ENCODE measurements at places on chromosomes 7 and 10.

DNA sequence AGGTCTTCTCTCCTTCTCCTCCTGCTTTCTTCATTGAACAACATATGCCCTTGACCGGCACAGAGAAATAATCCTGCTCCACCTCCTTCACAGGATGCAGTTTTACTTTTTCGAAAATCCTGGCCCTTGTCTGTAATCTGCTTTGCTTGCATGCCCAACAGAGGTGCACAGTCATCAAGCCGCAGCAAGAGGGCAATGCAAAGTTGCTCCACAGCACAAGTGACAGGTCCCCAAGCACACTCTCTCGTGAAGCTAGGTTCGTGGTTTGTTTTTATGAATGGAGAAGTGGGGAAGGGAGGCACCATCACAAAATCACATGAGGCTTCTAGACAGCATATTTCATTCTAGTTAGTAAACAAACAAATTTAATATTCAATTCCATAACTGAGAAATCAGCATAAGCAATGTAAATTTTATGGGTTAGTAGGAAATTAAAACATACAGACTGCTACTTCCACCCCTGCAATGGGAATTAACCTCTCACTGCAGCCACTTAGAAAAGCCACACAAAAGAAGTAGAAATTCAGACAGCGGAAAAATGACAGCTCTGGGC is 178.8 kb downstream of the TPK1 start:
- DNase-seq: no peak

DNA sequence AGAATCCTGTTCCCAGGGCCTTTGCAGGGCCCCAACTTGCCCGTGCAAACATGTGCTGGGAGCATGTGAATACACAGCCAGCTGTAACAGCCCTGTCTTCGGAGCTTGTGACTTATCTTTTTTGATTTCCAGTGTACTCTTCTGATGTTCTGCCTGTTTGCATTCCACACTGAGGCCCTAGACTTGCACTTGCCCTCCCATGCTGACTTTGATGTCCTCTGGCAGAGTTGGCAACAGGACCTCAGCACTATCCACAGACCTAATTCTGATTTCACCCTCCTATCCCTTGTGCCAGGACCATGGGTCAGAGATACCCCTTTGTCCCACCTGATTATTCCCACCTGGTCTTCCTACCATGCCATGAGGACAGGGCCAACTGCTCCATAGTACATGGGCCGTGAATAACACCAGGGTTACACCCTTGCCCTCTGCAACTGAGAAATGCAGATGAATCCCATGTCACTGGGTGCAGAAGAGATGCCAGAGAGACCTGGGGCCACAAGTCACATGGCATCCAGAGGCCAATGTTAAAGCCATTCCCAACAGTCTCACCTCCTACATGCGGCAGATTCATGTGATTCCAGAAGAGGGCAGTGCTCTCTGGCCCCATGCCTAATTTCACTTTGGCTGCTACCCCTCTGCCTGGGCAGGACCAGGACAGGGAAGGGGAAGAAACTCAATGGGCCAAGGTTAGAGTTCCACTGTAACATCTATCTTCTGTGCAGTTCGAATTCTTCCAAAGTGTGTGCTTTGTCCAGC is 43.0 kb downstream of the SCRN1 start:
- no peak for DNase-seq

GRCh38 chr7:48781752-48782151 is 142.6 kb upstream of the CDC14C start:
- DNase-seq: no peak

- DNase-seq: no peak
Observed at GRCh38 chr7:33411020-33411419, 281.7 kb downstream of the BBS9 start.

GRCh38 chr7:157871681-157872080 is 534.9 kb downstream of the DNAJB6 start:
- peak; percentile 39 for DNase-seq

GRCh38 chr10:71394926-71395562 is 1.7 kb upstream of the CDH23 start:
- no peak for DNase-seq

DNA sequence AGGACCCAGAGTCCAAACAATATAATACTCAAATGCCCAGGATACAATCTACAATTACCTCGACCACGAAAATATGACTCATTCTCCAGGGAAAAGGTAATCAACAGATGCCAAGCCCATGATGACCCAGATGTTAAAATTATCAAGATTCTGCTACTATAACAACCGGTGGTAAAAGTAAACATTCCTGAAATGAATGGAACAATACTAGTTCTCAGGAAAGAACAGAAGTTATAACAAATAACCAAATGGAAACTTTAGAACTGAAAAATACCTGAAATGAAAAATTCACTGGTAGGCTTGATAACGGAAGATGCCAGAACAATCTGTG is 34.1 kb upstream of the GUSB start:
- no peak for DNase-seq

GRCh38 chr7:77254429-77254828 is 54.8 kb upstream of the FGL2 start:
- DNase-seq: no peak

DNA sequence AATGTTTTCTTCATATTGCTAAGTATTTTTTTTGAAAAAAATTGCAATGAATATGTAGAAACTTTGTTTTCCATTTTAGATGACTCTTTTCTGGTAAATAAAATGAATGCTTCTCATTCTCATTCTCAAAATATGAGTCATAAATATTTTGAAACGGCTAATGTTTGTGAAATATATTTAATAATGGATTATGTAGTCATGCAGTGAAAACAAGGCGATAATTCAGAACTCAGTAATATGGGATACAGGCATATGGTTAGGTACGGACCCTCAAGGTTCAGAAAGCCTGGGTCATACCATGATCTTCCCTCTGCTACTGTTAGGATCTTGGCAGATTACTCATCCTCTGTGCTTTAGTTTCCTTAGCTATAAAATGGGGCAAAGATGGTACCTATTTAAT is 46.2 kb upstream of the SLC39A12 start:
- DNase-seq: no peak

DNA sequence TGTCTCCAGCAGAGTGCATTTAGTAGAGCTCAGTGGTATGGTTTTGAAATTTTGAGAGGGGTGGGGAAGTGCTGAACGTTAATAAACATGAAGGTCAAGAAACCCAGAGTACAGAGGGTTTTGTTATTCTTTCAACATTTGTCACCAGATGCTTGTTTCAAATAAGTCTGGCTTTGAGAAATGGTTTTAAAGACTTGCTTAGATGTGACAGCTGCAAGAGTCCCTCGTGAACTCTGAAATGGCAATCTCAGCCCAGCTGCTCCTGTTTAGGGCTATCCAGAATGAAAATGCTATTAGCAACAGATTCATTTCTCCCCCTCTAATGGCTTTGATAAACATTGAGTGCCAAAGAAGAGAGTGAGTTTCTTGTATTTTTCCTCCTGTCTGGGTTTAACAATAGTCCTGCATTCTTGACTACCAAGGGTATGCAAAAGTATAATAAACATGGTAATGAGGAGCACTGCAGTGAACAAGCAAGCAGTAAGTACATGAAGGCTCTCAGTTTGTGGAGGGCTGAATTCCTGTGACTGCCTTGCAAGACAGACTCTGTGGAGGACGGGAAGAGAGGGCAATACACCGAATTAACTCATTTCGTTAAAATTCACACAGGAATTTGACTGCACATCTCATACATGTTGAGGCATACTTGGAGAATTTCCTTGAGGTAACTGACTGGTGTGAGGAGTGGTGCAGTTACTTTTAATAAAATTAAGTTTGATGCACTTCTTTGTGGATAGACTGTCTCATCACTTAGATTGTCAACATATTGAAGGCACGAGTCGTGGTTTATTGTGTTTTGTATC is 490.9 kb downstream of the REEP3 start:
- DNase-seq: no peak

GRCh38 chr10:98411768-98412167 is 3.2 kb downstream of the PYROXD2 start:
- no peak for DNase-seq

- no peak for DNase-seq
Observed at GRCh38 chr7:75900617-75901315, 14.2 kb upstream of the POR start.

- no peak for DNase-seq
Observed at GRCh38 chr10:70320751-70321150, 36.9 kb upstream of the NPFFR1 start.

GRCh38 chr10:54742416-54742815 is 58.6 kb downstream of the PCDH15 start:
- DNase-seq: no peak

GRCh38 chr10:133100186-133100585 is 12.5 kb downstream of the ADGRA1 start:
- no peak for DNase-seq

GRCh38 chr10:7408291-7409044 is 2.4 kb downstream of the SFMBT2 start:
- peak; percentile 68 for DNase-seq

DNA sequence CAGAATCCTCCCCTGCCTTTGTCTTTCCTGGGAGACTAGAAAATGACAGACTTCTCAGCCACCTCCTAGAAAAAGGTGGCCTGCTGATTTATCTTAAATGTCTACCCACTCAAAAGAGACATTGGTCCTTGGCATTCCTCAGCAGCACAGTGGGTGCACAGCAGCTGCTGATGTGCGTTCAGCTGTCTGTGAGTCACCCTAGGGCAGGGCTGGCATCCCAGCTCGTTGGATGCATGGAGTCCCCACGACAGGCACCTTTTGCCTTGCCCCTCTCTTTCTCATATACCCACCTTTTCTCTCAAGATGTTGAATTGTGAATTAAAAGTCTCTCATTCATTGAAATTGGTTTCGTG is 113.0 kb downstream of the DOCK1 start:
- no peak for DNase-seq

GRCh38 chr7:27519793-27520469 is 142.8 kb downstream of the HIBADH start:
- DNase-seq: no peak

DNA sequence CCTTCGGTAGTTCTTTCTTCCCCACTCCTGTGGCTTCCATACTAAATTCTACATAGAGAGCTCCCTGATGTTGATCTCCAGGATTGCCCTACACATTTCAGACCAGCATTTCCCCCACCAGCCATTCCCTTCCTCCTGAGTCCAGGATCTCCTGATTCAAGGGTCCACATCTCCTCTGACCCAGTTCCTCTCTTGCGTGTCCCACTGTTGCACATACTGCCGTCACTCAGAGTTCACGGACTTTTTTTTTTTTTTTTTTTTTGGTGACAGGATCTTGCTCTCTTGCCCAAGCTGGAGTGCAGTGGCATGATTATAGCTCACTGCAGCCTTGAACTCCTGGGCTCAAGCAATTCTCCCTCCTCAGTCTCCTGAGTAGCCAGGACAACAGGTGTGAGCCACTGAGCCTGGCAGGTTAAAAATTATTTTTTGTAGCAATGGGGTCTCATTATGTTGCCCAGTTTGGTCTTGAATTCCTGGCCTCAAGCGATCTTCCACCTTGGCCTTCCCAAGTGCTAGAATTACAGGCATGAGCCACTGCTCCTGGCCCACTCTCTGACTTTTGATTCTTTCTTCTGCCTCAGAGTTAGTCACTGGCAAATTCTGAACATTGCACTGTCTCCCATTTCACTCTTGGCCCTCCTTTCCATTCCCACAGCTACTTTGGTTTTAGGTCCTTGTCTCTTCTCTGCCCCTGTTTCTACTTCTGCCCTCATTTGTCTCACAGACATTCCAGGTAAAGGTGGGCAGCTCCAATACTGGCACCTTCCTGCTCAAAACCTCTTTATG is 29.6 kb upstream of the ZRANB1 start:
- DNase-seq: no peak

DNA sequence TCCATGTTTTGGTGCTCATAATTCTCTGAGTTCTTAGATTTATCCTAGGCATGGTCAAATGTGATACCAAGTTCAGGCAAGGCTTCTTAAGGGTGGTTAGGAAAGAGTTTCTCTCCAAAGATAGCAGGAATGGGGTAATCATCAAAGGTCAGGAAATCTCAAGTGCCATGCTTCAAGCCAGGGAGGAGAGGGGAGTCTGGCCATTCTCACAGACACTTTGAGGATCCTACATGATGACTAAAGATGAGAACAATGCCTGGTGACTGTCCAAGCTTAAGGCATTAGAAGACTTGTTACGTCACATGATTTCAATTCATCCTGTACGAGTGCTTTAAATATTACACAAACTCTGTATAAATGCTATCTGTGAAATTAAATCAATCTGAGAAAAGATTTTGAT is 59.4 kb downstream of the POM121L12 start:
- DNase-seq: no peak

GRCh38 chr7:1531979-1532455 is 1.5 kb downstream of the MAFK start:
- DNase-seq: peak; percentile 30

GRCh38 chr7:103106005-103106702 is 31.2 kb downstream of the ARMC10 start:
- no peak for DNase-seq

DNA sequence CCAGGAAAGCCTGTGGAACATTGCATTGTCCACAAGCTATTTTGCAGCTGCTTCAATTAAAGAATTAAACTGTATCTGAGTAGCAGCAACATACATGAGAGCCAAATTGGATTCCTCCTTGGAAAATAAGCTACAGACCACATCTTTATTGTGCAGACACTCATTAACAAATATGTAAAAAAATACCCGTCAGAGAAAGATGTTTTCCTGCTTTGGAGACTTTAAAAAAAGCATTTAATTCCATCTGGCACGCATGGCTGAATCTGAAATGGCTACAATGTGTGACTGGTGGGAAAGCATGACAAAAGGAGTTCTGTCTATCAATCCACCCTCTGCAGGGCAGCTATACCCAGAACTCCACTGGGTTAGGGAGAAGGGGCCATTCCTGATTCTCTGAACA is 73.1 kb upstream of the HPS1 start:
- DNase-seq: no peak

DNA sequence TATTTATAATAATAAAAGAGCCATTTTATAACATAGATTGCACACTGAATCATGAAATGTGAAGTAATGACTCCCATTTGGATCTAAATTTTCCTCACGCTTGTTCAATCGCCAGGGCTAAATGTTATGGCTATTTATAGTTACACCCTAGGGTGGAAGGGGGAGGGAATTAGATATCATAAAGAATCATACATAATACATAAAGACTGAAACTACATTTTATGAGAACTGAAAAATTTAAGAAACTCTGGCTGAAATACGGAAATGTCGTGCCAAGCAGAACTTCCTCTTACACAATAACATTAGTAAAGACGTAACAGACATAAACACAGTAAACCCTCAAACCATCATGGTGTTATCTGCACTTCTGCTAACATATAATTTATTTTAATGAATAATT is 327.5 kb upstream of the PHF14 start:
- DNase-seq: no peak

DNA sequence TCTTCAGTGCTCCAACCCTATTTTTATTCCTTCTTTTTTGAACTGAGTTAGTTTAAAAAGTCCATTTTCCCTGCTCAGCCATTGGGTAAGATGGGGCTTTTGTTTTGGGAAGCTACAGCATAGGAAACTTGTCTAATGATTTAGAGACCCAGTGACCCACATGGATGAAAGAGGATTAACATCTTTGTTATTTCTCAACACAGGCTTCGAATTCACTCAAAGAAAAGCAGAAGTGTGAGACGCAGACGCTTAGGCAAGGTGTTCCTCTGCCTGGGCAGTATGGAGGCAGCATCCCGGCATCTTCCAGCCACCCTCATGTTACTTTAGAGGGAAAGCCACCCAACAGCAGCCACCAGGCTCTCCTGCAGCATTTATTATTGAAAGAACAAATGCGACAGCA is 152.0 kb downstream of the HDAC9 start:
- DNase-seq: no peak
